ENCODE measurements at places on chromosomes 3 and 15.

DNA sequence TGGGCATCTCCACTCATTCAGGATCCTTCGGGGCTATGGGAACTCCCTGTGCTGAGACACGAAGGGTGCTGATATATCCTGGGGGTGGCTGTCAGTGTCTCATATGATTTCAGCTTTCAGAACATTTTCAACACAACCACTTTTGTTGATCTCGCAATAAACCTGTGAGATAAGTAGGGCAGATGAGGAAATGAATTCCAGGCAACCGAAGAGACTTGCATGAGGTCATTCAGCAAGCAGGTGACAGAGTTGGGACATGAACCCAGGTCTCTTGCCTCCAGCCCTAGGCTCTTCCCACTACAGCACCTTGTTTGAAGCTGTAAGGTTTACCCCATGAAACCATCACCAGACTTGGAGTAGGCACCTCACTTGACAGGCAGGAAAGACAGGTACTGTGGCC lies 16.6 kb downstream of the DUOX1 start:
- DNase-seq: no peak

DNA sequence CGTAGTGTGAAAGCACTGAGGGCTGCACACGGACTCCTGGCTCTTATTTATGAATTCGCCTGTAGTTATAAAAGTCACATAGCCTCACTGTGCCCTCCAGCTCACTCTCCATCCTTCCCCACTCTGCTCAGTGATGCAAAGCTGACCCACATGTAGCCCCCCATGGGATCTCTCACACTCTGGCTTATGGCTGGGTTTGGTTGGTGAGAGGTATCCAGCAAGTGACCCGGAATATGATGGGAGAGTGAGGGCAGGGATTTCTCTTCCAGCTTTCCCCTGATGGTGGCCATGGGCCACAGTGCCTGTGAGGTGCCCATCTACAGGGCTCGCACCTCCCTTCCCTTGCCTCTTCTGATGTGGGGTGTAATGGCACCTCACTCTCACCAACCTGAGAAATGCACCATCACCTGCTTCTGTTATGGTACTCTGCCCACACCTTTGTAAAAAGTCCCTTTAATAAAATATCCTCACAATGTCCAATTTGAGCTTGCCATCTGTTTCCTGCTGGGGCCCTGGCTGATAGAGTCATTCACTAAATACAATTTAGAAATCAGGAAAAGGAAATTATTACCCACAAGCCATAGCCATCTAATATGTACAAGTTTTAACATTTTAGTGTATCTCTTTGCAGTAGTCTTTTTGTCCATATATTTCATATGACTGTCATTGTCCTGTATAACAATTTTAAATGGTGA lies 93.6 kb downstream of the SCN11A start:
- no peak for DNase-seq

GRCh38 chr3:165070682-165071081 lies 7.6 kb downstream of the SI start:
- no peak for DNase-seq

DNA sequence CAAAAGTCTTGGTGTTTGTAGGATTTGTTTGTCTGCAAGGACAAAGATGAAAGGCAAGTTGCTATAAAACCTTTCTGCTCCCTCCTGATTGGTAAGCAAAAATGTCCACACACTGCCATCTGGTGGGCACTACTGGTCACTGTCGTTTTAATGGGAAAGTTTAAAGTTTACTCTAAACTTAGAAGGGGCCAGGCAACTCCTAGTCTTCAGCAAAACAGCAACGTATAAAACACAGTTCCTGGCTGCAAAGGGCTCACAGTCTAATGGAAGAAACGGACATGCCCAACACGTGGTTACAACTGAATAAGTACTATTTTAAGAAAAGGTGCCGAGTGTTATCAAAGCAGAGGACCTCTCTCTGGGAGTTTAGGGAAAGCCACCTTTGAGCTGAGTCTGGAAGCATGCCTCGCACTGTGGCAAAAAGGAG lies 23.7 kb upstream of the TPRG1 start:
- DNase-seq: peak; percentile 73

DNA sequence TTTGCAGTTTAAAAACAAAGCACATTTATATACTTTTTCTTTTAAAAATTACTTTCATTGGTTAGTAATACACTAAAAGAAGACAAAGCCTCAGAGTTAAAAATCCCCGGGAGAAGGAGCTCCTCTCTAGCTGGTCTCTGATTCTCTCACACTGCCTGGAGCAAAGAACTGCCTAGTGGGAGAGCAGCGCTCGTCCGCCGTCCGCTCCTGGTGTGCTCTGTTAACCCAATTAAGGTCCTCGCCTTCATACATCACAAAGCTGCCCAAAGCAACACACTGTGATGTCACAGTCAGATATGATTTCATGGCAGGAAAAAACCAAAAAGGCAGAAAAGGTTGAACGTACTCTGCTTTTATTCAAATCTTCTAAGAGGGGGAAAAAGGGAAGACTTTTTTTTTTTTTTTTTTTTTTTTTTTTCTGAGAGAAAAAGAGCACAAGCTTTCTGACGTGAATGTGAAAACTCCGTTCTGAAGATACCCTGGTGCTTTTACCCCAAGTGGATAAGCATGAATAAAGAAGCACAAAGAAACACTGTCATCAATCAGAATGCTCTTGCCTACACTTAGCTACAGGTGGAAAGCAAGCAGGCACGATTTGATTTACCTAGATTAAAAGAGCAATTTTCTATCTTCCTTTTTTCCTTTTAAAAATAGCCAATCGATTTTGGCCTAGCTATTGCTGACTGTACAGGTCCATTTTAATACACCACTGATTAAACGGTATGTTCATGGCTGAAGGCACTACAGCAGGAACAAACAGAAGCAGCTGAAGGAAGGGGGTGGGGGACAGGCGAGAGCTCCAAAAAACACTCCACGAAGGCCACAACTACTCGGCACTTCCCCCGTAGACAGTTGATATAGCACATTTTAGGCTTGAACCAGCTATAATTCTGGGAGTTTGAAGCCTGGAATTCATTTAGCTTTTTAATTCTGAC lies 115.2 kb downstream of the TIGIT start:
- DNase-seq: no peak

GRCh38 chr15:65189102-65189740 lies 4.1 kb upstream of the CLPX start:
- peak; percentile 27 for DNase-seq

DNA sequence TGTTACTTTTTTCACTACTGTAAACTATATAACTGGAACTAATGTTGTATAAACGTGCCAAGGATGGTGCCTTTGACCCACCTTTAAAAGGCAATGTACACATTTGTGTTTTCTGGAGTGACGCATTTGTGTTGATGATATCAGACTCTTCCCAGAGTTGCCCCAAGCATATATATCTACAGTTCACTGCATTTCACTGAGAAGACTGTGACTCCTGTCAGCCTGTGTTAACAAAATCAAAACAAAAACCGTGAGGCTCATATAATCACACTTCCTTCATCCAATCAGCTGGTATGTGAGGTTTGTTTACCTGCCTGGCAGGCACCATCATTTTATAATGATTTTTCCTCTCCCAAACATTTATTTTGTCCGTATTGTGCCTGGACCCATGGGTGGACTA lies 117.6 kb upstream of the ROBO1 start:
- no peak for DNase-seq

DNA sequence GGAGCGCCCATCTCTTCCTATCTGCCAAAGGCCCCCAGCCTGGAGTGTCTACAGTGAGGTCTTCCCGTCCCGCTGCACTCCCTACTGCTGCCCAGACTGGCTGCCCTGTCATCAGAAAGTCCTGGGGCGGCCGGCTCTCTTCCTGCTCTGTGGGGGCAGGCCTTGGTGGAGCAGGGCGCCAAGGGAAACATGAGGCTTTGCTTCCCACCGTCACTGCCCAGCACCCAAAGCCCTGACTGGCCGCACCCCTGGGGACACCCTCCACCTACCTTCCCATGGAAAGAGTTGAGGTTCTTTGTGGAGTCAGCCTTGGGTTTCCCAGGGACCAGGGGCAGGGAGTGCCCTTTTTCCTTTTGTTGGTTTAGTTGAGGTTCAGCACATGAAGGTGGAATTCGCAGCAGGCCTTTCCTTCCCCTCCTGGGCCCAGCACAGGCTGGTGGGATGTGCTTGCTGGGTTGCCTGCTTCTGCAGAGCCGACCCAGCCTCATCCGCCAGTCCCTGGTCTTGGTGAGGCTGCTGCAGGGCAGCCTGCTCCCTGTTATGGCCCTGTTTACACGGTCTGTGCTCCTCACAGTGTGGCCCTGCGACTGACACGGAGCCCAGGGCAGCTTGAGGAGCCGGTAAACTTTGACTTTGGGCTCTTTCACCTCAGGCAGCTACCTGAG lies 51.8 kb upstream of the PLXNA1 start:
- no peak for DNase-seq

GRCh38 chr3:109432833-109433232 lies 95.5 kb upstream of the DPPA4 start:
- DNase-seq: no peak

DNA sequence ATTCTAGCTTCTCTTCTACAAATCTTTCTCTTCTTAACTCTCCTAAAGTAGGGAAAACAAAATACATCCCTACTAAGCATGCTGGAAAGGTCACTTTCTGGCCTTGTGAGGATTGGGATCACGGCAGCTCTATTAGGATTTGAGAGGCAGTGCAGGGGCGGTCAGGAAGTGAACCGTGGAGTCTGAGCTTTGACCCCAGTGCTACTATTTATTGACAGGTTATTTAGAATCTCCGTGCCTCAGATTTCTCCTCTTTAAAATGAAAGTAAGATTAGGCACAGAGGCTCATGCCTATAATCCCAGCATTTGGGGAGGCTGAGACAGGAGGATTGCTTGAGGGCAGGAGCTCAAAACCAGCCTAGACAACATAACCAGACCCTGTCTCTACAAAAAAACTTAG lies 42.0 kb upstream of the CHRM5 start:
- no peak for DNase-seq

DNA sequence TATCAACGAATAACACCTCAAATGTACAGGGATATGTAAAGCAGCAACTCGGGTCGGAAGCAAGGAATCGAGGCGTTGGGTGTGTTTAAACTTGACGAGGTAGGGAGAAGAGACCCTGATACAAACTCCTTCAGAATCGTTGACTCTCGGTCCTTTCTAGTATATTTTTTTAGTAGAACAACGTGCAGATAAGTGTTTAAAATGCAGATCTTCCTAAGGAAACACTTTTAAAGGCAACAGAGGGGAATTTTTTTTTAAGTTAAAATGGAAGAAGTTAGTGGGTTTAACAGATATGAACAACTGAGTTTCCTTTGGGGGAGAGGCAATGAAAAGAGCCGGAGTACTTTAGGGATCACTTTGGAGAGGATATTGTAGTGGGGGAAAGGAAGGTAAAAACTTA lies 1.1 kb upstream of the KPNA4 start:
- no peak for DNase-seq

DNA sequence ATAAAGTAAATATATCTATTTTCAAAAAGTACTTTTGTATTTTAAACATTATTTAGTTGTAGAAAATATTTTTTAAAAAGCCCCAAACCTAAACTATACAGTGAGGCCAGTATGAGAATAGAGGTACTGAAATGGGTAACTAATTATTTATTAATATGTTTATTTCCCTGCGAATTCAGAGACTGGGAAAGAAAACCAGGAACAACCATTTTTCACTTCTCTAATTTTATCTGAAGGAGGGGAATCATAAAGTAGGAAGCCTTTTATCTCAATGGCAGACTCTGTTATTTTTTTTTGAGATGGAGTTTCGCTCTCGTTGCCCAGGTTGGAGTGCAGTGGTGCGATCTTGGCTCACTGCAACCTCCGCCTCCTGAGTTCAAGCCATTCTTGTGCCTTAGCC lies 63.6 kb upstream of the TRAK1 start:
- DNase-seq: no peak

DNA sequence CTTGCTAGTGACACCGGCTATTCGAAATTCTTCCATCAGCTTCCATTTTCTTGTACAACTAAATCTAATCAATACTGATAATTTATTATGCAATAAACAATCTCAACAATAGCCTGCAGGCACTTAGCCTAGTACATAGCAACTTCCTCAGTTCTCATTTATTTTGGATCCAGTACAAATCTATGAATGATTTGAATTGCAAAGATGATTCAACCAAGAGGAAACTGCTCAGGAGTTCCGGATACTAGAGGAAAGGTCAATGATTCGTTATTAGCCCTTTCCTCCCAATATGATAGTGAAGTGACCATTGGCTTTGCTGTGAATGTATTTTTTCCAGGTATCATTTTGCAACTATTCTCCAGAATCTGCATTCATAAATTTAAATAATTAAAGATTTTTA lies 827.0 kb downstream of the CADM2 start:
- no peak for DNase-seq

DNA sequence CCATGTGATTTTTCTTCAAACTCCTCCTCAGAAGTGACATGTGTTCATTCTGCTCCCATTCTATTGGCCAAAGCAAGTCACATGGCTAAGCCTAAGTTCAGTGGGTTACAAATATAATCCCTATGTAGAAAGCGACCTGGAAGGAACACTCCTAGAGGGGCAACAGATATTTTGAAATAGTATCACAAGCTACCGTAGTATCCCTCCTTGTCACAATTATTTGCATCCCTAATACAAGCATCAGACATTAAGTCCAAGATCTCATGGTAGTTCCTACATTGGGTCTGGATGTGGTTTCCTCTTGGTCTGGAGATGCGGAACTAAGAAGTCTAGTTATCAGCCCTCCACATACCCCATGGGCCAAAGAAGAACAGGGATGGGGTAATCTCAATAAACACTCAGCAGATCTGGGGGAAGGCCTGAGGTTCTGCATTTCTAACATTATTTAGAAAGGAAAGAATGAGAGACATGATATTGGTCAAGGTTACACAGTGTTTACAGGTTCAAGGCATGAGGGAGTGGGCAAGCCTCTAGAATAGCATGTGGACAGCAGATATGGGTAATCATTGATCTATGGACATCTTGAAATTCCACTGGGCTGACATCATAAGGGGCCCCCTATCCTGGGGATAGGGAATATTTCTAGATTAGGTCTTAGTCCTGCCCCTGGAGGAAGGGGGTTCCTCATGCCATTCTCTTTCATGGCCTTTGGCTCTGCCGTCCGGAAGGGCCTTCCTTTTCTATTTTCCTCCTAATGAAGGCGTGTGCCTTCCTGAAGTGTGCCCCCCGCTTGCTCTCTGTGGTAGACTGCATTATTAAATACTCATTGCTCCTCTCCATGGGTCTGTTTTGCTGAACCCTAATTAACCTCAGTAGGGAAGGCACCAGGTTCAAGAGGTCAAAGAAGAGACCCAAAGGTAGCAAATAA lies 17.8 kb upstream of the ABHD2 start:
- DNase-seq: no peak

- no peak for DNase-seq
Observed at GRCh38 chr3:41190509-41191284, 8.6 kb upstream of the CTNNB1 start.

DNA sequence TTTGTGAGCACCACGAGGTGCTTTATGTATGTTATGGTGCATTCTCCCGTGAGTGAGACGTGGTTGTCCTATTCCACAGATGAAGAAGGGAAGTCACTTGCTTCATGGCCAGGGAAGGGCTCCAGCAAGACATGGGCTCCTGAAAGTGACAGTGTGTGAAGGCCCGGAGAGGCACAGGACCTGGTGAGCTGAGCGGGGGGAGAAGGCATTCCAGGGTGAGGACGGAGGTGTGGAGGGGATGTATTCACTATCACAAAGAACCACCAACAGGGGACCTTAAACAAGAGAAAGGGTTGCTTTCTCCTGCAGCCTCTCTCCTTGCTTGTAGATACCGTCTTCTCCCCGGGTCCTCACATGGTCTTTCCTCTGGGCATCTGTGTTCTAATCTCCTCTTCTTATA lies 139.1 kb downstream of the FBLN2 start:
- DNase-seq: no peak

Data from mucosa of gallbladder (tissue), 1 donor.